ENCODE measurements at places on chromosomes 7 and 10.
A peak's percentile ranks its signal among the peaks of the same experiment; 100 is the strongest.

- no peak for DNase-seq
These were observed 148.5 kb upstream of the AKR1E2 start for GRCh38 chr10:4677296-4678021.

GRCh38 chr7:158802535-158803366 is 26.6 kb downstream of the ESYT2 start:
- no peak for DNase-seq

- no peak for DNase-seq
These were observed 88.5 kb downstream of the ST7 start for GRCh38 chr7:117041822-117042221.

- DNase-seq = no peak
These were observed 92.4 kb downstream of the LRRN3 start for GRCh38 chr7:111183321-111183720.

- DNase-seq = peak; percentile 31
These were observed 595.0 kb downstream of the ARL4A start for GRCh38 chr7:13282377-13282980.

DNA sequence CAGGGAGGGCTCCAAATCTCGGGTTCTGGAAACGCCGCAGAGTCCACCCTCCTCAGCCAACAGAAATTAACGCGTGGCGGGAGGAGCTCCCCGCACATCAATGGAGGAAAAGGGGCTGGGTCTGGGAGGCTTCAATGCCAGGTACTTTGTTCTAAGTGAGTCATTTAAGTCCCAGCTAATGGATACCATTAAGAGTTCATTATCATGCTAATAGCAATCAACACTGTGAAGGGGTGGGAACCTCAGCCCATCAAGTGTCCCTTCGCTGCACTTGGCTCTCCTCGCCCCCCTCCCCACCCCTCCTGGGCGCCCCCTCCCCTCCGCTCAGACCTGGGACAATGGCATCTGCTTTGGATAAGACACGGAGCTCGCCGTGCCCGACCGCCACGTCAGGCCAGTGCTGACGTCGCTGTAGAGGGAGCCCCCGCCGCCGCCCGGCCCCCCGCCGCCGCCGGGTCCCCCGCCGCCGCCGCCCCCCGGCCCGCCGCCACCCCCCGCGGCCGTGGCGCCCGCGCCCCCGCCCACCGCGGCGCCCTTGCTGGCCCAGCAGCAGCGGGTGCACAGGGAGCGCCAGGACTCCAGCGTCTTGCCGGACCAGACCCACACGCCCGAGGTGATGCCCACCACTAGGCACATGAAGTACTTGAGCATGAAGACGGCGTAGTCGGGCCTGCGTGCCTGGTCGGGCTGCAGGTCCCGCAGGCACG is 2.9 kb downstream of the FZD8 start:
- DNase-seq = no peak

GRCh38 chr7:117715784-117716445 is 157.3 kb downstream of the CTTNBP2 start:
- peak; percentile 3 for DNase-seq

- DNase-seq = no peak
These were observed 1.2 kb downstream of the CASD1 start for GRCh38 chr7:94510582-94511496.

DNA sequence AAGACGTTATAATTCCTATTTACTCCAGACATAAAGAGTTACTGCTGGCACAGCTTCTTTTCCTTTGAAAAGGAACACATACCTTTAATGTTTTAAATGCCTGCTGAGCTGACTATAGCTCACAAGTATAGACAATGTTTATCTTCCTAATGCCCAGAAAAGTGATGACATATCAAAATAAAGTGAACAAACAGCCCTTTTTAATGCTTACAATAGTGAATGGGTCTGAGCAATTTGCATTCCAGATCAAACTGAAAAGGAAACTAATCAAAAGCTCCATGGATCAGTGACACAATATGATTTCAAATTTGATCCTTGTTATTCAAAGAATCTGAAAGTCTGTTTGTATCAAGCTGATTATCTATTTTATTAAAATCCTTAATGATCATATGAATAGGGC is 233.6 kb upstream of the SEMA3E start:
- DNase-seq = no peak

DNA sequence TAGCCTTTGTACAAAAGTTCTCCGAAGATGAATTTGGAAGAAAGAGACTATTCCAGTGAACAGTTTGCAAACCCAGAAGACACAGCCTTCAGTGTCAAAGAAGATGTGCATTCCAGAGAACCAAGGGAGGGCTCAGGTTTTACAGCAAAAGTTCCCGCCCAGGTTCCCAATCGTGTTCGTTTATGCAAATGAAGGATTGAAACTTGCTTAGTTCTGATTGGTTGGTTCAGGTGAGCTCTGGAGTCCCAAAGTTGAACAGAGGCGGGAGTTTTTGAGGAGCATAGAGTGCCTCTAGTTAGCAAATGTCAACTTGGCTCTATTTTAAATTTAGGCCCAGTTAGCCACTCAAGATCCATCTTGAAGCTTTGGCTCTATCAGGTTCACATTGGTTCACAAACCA is 51.3 kb downstream of the TMEM270 start:
- no peak for DNase-seq

- DNase-seq = no peak
These were observed 621 bp upstream of the CAV1 start for GRCh38 chr7:116524221-116524608.

DNA sequence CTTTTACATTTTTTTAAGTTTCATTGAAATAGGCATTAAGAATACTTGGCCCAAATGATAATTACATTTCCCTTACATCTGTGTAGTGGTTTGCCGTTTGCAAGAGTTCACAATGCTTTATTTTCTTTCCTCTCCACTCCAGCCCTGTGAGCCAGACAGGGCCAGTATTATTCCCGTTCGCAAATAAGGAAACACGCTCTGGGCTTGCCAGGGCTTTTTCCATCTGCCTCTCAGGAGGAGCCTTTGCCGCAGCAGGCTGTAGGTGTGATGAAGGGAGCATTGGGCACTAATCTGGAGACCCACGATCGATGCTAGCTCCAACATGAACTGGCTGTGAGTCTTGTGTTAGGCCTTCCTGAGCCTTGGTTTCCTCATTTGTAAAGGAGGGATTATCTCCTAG is 154.4 kb downstream of the GALNT17 start:
- DNase-seq = no peak

- no peak for DNase-seq
These were observed 24.4 kb upstream of the KBTBD2 start for GRCh38 chr7:32916006-32916405.

GRCh38 chr7:135390829-135391228 is 119.1 kb downstream of the CNOT4 start:
- no peak for DNase-seq

DNA sequence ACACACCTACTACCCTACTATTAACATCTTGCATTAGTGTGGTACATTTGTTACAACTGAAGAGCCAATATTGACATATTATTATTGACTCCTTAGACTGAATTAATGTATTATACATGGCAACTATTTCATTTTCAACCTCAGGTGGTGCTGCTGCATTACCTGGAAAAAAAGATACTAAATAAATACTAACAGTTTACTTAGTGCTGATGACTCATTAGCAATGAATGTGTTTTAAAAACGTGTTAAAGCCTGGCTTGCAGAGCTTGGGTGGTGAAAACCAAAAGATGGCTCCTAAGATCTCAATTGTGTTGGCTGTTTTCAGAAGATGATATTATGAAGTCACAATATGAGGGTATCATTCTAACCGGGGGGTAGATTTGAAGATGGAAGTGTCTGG is 34.8 kb downstream of the CFAP43 start:
- no peak for DNase-seq

DNA sequence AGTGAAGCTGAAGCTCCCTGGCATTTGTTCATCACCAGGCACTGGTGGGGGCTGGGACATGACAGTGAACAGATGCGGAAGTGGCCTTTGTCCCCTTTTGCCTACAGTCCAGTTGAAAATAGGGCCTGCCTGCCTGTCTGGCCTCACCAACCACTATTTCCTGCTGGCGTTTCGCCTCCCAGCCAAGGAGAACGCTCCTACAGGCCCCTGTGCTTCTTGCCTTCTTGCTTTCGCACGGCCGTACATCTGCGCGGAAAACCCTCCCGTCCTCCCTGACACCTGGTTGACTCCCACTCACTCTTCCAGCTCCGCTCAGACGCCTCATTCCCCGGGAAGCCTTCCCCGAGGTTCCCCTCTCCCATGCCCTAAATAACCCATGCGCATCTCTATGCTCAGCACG is 317.3 kb downstream of the PRPF18 start:
- DNase-seq = no peak

GRCh38 chr10:71463111-71463510 is 66.4 kb downstream of the CDH23 start:
- no peak for DNase-seq

- DNase-seq = no peak
These were observed 129.1 kb downstream of the THSD7A start for GRCh38 chr7:11702938-11703337.

DNA sequence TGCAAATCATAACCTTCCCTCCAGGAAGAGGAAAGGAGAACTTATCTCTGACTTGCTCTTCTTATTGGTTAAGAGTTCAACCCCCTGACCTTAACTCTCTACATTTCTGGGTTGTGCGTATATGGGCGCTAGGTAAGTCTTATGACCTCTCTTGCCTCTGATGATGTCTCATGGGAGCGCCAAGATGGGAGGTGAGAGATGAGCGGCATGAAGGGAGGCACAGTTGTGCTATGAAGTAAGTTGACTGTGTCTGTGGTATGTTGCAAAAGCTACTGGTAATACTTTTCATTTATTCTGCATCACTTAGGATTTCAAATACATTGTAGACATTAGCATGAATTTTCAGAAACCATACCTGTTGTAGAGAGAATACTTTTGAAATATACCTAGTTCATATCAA is 59.0 kb downstream of the EXOC6 start:
- DNase-seq = no peak

DNA sequence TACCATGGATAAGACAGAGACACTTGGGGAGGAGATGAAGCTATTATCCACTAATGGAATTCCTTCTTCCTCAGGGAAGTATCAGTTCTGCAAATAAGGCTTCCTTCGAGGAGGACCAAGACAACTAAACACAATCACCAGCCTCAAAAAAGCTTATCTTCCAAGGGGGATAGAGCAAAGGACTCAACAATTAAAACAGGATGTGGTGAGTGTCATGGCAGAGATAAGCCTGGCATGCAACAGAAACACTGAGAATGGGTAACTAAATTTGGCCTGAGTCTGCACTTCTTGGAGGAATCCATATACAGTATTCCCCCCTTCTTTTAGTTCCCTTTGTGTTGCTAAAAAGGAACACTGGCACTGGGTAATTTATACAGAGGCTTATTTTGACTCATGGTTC is 1285.2 kb downstream of the GATA3 start:
- DNase-seq = no peak

Data from inflammatory macrophage treated with lipopolysaccharide for 1 hour (primary cell).